ENCODE measurements at places on chromosomes 6 and 20. TPM values are rescaled to one million over a fixed set of nuclear protein-coding genes. Genes with fewer than 3 reads are reported as not detected.

RAET1E gene
- not detected for total RNA-seq

WFDC10B gene
- total RNA-seq: not detected

CNR1 gene
- total RNA-seq: 162 TPM

FRS3 gene
- total RNA-seq: 11.3 TPM

HAO1 gene
- total RNA-seq: not detected

OR12D3 gene
- not detected for total RNA-seq

Measured in diencephalon (tissue), 1 donor.